Daoy (cell line): ENCODE measurements at places on chromosomes 2 and 18. TPM values are rescaled to one million over a fixed set of nuclear protein-coding genes. Genes with fewer than 3 reads are reported as not detected.
A peak's percentile ranks its signal among the peaks of the same experiment; 100 is the strongest.

The TNFAIP6 gene
- total RNA-seq, result 2.4 and 3.2 TPM in 2 replicates

DNA sequence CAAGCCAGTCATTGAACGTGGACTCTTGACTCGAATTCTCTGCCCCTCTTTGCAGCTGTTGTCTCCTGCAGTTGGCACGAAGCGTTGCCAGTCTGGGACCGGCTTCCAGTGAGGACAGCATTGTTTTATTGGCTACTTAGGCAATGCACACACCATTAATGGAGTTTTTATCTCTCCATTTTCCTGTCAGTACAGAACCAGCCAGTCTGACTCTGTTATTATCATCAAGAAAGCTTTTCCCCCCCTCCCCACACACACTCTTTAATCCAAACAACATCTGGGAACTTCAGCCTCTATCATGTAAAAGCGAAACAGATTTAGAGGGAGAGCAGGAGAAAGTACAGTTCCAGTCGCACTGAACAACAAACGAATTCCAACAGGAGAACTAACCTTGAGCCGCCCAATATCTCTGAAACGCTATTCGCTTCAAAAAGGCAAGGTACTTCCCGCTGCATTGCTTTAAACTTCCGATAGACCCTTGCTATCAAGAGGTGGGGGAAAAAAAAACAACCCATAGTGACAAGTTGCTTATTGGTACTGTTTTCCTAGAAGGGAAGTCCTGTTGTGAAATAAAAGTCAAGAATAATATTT is 38.2 kb downstream of the ACVR1 start:
- DNase-seq, result peak; percentile 51

- no peak for DNase-seq
These were observed 165.3 kb downstream of the THADA start for GRCh38 chr2:43430489-43430888.

GRCh38 chr2:133204421-133204820 is 363.8 kb downstream of the NCKAP5 start:
- DNase-seq, result no peak

- peak; percentile 92 for DNase-seq
These were observed 89.2 kb downstream of the NFATC1 start for GRCh38 chr18:79484661-79485621.

The NRP2 gene
- 108 and 115 TPM in 2 replicates for total RNA-seq

DNA sequence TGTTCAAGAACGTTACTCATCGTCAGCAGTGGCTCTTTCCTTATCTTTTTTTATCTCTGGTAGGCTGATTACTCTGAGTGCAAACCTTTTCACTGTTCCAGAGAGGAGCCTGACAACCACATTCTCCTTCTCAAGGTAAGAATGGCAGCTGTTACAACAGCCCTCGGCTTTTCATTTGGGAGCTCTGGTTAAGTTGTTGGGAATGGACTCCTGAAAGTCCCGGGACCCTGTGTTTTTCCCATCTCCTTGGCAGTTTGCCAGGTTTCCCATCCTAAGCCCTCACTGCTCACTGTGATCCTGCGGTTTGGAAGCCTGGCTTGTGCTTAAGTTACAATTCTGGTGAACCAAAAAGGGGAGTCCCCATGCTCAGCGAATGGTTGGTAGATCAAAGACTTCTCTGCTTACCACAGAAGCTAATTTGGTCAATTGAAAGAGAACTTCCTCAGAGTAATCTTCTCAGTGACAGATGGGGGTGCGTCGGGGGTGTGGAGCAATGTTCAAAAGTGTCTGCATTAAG is 122.3 kb downstream of the LYPD6B start:
- no peak for DNase-seq

DNA sequence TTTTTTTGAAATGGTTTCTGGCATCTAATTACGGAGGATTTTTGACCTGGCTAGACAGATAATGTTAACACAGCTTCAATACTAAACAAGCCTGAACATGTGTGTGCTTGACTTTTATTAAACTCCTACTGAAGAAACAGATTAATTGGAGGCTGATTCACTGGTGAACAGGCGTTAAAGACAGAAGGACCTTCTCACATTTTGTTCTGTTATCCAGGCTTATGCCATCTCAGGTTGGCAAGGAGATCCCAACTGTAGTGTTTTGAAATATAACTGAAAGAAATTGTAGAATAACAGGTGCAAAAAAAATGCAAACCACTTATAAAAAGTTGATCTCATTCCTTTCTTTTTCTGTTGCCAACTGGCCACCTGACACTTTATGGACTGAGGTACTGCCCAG is 269.6 kb downstream of the ARHGAP15 start:
- DNase-seq, result no peak

DNA sequence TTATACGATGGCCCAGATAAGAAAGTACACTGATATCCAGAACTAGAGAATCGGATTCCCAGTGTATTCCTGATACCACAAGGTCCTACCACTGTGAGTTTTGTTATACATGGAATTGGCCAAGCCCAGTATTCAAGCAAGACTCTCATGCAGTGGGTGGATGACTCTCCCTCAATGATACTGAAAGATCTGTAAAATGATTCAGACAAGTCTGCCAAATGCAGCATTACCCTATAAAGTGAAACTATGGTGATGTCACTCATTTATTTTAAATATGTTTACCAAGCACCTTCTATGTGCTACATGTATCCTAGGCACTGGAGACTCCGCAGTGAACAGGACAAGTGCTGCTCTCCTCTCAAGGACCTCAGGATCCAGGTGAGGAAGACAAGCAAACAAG is 22.6 kb downstream of the MYO5B start:
- no peak for DNase-seq

GRCh38 chr2:151161821-151162551 is 99.7 kb downstream of the RBM43 start:
- no peak for DNase-seq

DNA sequence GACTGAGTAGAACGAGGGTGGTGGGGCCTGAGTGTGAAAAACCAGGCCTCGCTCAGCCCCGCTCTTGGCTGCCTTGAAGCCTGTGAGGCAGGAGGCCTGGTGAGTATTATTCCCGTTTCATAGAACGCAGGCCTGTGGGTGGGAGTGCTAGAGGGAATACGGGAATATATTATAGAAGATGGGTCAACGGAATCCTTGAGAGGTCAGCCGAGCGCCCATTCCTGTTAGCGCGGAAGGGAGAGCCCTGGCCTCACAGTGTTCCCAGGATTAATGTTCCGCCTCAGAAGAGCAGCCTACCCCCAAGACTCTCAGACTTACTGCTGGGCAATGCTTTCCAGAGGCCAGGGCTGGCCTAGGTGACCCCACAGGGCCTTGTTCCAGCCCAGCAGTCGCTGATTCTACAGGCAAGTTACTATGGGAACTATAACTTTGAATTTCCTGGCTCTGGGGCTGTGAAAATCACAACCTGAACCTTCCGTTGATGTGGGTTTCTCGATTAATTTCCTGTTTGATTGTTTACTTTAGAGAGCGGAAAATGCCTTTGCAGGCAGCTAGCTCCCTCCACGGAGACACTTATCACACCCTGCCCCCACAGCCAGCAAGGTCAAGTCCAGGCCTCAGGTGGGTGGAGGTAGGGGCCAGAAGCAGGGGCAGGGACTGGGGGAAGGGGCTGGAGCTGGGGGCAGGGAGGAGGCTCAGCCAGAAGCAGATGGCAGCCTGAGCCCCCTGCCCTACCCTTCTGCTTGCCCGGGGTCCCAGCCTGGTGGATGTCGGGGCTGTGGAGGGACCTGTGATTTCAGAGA is 108.3 kb downstream of the SMAD7 start:
- peak; percentile 38 for DNase-seq

GRCh38 chr2:184472481-184472880 is 125.8 kb upstream of the ZNF804A start:
- DNase-seq, result no peak

The TRAPPC8 gene
- total RNA-seq, result 19.3 and 23.2 TPM in 2 replicates

The GPR45 gene
- not detected in 2 replicates for total RNA-seq

The TMEM198 gene
- total RNA-seq, result 2.4 and 2.5 TPM in 2 replicates

The UPP2 gene
- total RNA-seq, result not detected in 2 replicates
